Immature natural killer cell (primary cell): ENCODE measurements at places on chromosomes 2 and 18. TPM values are rescaled to one million over a fixed set of nuclear protein-coding genes. Genes with fewer than 3 reads are reported as not detected.
A peak's percentile ranks its signal among the peaks of the same experiment; 100 is the strongest.

Gene STK39
- 9.3 TPM for polyA plus RNA-seq

Gene DNPEP
- polyA plus RNA-seq: 77.4 TPM

Gene PLEK
- polyA plus RNA-seq: 494 TPM

GRCh38 chr2:157980020-157980419 lies 103.9 kb upstream of the ACVR1 start:
- no peak for DNase-seq

Gene FBXO36
- 1.3 TPM for polyA plus RNA-seq

Gene PRKAG3
- polyA plus RNA-seq: not detected

GRCh38 chr2:146031158-146031557 lies 1511.2 kb upstream of the ZEB2 start:
- no peak for DNase-seq

DNA sequence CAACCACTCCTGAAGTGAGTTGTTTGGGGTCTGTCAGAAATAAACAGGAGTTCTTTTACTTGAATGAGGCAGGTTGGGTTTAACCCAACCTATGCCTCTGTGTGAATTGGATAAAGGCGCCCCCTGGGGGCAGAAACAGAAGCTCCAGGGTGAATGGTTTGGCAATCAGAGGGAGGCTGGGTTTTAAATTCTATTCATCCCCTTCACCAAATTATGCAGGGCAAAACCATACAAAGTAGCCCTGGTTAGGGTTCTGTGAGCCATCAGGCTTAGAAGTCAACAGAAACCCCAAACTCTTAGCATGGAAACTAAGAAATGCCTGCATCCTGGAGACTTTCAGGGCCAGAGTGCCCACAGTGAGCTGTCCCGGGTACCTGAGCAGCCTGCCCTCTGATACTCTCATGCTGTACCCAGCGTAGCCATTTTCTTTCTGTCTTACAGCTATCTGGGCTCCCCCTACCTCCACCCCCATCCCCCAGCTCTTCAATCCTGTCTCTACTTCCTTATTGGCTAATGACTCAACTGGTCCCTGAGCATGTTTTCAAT lies 241.5 kb downstream of the ICOS start:
- peak; percentile 12 for DNase-seq

Gene SLC9A2
- not detected for polyA plus RNA-seq

- no peak for DNase-seq
Measured at GRCh38 chr2:239549711-239550255, 149.0 kb upstream of the HDAC4 start.

DNA sequence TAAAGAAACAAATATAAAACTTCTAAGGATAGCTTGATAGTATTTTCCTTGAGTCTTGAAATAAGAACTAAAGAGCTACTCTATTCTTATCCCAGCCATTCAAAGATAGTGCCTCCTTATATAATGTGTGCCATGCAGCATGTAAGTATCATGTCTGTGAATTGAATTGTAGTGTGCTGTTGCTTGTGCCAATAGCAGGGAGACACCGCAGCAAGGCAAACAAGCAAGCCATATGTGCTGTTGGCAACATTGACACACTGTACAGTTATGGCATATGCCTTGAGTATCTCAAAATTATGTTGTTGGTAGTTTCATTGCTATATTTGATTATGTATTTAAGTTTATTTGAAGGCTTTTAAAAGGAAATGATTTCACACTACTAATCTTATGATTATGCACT lies 58.2 kb downstream of the ERBB4 start:
- no peak for DNase-seq
